ENCODE measurements at places on chromosomes 11 and 22.

DNA sequence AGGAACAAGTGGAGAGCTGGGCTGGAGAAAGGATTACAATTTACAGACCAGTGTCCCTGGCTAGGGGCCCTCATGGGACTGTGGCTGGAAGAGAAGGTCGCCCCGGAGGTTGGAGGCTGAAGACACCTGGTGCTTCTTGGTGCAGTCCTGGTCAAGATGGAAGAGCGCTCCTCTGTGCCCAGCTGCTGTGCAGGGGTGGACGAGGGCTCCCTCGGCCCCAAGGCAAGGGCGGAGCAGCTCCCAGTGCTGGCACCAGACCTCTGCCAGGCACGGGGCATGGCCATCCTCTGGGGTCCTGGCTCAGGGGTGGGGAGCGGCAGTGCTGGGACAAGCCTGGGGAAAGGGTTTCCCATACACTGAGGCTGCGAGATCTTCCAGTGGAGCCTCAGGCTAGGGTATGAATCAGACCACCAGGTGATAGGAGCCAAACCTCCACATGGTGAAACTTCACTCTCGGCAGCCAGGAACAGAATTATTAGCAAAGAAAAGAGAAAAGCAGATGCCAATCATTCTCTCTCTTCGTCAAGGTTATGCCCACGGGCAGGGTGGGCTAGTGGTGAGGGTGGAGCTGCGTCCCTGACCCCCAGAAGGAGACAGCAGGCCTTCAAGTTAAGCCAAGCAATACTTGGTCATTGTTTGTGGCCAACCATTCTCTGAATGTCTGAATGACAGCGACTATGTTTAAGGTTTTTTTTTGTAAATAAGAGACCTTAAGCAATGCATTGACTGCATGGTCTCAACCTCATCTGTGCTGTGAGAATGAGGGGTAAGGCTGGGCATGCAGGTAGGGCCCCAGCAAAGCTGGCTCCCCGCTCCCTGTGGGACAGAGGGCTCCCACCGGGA lies 32.1 kb downstream of the PPM1F start:
- DNase-seq, result no peak

- DNase-seq, result no peak
These were observed 72.8 kb upstream of the KCNQ1OT1 start for GRCh38 chr11:2772544-2773031.

GRCh38 chr11:131624531-131624930 lies 254.1 kb downstream of the NTM start:
- no peak for DNase-seq

GRCh38 chr11:121767433-121767832 lies 314.7 kb upstream of the SORL1-AS1 start:
- no peak for DNase-seq

- DNase-seq, result no peak
These were observed 24.2 kb downstream of the MRE11 start for GRCh38 chr11:94469416-94469815.

GRCh38 chr11:71355281-71355680 lies 92.9 kb downstream of the DHCR7 start:
- no peak for DNase-seq

DNA sequence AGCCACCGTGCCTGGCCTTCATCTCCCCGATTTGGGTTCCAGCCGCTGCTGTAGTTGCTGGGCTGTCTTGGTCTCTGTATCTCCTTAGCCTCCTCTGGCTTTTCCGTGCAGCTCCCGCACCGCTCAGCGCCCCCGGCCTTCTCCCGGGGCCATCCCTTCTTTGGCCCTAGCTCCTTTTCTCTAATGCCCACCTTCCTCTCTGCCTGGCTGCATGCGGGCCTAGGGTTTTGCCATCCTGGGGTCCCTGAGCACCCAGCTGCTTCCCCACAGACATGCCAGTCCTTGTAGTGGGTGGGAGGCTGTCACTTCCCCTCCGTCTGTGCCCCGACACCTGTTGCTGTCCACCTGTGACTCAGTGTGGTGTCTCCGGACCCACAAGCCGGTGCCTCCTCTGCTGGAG lies 36.4 kb downstream of the KCNJ4 start:
- DNase-seq, result no peak

GRCh38 chr22:29883775-29884097 lies 762 bp downstream of the MTMR3 start:
- no peak for DNase-seq

GRCh38 chr11:133249065-133249464 lies 283.2 kb downstream of the OPCML start:
- DNase-seq, result no peak

- no peak for DNase-seq
These were observed 13.1 kb upstream of the UCP2 start for GRCh38 chr11:73995731-73996130.

- no peak for DNase-seq
These were observed 3.1 kb downstream of the SLC25A22 start for GRCh38 chr11:794766-795633.

GRCh38 chr11:9177438-9178091 lies 86.2 kb upstream of the SCUBE2 start:
- DNase-seq, result no peak

- DNase-seq, result no peak
These were observed 53.5 kb upstream of the SLC35C1 start for GRCh38 chr11:45751430-45751829.

- no peak for DNase-seq
These were observed 421.8 kb upstream of the ANO5 start for GRCh38 chr11:21771097-21771496.

DNA sequence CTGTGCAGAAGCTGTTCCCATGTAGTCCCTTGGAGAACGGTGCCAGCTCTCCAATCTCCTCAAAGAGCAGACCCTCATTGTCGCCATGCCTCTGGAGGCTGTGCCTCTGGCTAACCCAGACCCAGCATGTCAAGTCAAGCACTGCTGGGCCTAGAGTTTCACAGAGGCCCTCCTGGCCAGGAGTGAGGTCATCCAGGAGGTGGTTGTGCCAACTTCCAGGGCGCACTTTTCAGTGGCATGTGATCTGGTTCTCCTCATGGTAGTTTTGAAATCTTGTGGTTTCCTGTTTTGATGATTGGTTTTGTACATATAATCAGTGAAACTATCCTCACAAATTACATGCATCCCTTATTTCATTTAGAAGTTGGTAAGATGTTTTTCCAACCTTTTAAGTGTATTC lies 78.9 kb downstream of the PPFIBP2 start:
- DNase-seq, result no peak

DNA sequence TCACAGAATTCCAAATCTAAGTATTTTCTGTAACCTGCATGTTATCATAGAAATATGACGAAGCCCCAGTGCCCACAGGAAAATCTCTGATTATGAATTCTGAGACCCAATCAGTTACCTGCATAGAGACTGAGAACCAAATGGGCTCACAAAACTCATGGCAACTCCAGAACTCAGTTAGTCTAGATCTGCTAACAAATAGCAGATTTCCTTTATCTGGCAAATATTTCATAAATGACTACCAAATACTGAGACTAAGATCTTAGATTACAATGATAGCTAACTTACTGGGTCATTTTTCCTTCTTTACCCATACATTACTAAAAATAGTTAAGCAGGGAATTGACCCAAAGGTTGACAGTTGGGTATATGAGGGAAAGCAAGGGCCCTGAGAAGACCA lies 228.1 kb upstream of the FAT3 start:
- no peak for DNase-seq

- no peak for DNase-seq
These were observed 1308.3 kb downstream of the TBC1D22A start for GRCh38 chr22:48070760-48071159.

DNA sequence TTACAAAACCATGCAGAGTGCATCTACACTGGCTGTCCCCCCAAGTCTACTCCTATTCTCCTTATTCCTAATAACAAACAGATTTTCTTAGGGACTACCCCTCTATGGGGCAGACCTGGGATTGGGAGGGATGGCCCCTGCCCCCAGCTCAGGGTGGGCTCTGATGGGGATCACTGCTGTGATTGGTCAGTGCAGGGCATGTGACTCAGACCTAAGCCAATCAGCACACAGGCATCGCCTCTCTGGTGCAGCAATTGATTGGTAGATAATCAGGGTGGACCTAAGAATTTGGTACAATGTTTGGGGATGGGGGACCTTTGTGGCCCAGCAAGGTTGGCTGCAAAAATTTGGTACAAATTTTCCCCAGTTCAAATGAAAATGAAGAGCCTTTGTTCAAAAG lies 57.2 kb upstream of the SHANK2 start:
- no peak for DNase-seq

DNA sequence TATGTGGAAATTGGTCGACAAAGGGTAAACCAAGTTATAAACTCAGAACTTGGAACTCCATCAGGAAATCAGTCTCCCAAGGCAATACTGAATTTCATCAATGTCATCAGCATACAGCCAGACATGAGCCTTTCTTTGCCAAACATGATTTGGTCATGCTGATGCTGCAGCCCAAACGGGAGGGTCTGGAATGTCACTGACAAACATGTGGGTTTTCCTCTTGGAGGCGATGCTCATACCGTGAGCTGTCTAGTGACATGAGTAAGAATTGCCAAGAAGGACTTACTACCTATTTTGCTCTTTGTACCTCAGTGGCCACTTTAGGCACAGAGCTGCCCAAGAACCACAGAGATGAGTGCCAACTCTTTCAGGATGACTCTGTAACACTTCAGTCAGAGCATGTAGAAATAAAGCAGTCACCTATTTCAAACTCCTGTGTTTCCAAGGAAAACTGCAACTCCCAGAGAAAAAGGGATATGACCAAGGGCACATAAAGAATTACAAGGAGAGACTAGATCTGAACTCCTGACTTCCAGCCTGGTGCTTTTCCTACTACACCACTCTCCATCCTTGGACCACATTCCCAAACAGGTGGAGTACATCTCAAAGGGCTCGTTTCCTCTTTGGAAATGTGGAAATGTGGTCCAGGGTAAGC lies 24.3 kb upstream of the MRGPRX2 start:
- no peak for DNase-seq

DNA sequence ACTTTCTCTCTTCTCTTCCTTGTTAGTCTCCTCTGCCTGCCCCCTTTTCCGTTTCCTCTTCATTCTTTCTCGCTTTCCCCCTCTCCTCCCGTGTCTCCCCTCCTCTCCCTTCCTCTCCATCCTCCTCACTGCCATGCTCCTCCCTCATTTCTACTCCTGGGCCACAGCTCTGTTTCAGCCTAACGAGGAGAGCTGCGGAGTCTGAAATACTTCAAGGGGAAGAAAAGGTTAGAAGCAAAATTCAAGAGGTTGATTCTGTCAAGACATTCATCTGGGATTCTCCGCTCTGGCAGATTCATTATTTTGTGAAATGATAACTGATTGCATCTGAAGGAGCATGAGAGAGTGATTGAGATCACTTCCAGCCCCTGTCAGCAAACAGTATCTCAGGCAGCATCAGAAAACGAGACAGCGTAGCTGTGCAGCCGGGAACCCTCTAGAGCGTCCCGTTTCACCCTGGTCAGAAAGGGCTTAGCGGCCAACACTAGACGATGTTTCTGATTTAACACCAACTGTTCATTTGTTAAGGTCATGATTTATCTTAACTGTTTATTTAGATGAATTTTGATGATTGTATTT lies 279.3 kb upstream of the B3GAT1 start:
- DNase-seq, result no peak

DNA sequence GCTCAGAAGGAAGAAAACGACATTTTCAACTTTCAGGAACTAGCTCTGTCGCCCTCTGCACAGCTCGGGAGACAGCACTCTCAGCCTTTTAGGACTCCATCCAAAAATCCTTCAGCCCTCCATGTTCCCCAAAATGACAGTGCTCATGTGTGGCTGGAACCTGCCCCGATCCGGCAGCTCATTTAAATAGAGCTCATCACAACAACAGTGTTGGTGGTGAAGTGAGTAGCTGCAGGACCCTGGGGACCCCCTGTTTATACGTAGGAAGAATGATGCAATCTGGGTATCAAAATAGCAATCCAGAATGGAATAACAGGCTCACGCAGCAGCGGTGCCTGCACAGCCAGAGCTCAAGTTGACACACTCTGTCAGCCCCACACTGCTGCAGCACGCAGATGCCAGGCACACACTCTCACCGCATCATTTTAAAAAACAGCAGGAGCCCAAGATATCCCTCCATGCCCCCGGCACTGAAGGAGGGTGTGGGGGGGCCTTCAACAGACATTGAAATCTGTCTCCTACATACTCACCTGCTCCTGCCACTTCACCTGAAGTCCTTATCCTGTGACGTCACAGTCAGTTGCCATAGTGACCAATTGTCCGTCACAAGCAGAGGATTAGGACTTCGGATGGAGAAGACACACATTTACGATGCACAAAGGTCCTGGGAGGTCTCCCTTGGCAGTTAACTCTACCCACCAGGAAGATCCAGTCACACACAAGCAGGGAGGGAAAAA lies 24.0 kb downstream of the TRIM66 start:
- peak; percentile 45 for DNase-seq

GRCh38 chr11:70089631-70090030 lies 11.5 kb downstream of the ANO1 start:
- no peak for DNase-seq

DNA sequence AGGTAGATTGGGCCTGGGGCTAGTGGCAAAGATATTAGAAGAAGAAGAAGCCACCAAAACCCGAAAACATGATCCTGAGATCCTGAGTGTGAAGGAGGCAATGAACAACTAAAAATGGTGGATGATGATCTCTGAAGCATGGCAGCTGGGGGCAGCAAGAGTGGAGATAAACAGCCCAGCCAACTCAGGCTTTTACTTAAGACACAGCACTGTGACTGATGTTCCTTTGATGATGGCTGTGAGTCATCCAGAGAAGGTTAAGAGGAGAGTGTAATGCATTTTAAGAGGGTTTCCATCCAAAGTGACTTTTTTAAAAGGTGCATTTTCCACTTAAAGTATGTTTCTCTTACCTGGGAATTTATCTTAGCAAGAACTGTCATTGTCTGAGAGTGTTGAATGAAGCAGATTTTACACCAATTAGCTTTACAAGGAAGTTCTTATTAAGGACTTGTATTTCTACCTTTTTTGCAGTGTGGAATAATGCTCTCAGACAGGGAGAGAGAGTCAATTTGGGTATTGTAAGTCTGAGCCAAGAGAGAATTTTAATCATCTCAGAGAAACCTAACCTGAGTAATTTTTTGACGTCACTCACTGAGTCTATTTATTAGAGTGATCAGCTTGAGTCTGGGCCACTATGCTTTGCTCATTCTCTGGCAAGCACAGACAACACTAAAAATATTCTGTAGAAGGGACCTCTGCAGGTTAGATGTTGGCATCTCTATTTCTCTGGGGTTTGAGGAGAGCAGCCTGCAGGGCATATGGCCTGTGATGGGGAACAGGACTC lies 14.1 kb upstream of the CALCB start:
- no peak for DNase-seq

GRCh38 chr11:35304386-35304775 lies 115.0 kb downstream of the SLC1A2 start:
- DNase-seq, result no peak

- no peak for DNase-seq
These were observed 1069.6 kb downstream of the BRD1 start for GRCh38 chr22:48757985-48758561.
